Naive thymus-derived CD4-positive, alpha-beta T cell (primary cell): ENCODE measurements at places on chromosomes 12 and 14. TPM values are rescaled to one million over a fixed set of nuclear protein-coding genes. Genes with fewer than 3 reads are reported as not detected.

The CCNT1 gene
- total RNA-seq: 76.6 TPM

DNA sequence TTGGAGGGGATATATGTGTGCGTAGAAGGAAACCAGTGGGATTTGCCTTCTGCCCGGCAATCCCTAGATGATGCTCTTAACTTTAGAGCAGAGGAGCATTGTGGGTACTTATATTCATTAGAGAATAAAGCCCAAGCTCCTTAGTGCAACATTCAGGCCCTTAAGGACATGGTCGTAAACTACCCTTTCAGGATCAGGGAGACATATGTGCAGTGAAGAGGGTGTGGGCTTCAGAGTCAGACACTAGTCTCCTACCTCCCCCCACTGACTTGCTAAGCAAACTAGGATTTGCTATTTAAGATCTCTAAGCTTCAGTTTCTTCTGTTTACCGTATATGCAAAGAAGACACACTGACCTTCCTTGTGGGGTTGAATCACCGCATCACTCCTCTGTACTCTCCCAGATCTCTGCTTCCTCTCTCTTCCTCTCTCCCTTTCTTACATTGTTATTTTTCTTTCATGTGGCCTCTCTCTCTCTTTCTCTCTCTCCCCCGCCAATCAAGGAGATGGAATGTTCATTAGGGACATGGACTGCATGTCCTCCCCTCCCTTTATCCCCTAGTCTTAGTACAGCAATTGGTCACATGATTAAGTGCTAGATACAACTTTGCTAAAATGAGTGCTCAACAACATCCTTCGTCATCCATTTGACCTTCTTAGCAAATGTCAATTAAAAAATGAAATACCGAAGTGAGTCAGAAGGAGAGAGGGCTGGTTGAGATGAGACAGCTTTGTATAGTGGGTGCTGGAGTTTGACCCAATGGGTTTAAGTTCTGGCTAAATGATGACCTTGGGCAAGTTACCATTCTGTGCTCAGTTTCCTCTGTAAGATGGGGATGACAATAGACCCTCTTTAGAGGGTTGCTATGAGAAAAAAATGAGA, 91.7 kb downstream of the TMX1 start:
- DNase-seq: no peak

The TPPP2 gene
- not detected for total RNA-seq

DNA sequence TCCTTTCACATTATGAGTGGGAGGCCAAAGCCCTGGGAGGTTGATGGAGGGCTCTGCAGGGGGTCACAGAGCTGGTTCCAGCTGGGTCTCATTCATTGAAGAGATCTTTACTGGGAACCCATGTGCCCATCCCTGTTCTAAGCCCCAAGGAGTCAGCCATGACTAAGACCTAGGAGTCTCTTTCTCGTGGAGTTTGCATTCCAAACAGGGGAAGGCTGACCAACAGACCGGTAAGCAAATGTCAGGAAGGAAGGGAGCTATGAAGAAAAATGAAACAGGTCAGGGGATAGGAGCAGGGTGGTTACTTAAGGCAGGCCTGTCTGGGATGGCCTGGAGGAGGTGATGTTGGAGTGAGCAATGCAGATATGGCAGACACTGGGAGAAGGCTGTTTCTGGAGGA, 31.5 kb downstream of the SYNDIG1L start:
- no peak for DNase-seq

GRCh38 chr12:67504026-67504425, 144.5 kb upstream of the DYRK2 start:
- no peak for DNase-seq

GRCh38 chr12:20196767-20197166, 171.6 kb upstream of the PDE3A start:
- DNase-seq: no peak

DNA sequence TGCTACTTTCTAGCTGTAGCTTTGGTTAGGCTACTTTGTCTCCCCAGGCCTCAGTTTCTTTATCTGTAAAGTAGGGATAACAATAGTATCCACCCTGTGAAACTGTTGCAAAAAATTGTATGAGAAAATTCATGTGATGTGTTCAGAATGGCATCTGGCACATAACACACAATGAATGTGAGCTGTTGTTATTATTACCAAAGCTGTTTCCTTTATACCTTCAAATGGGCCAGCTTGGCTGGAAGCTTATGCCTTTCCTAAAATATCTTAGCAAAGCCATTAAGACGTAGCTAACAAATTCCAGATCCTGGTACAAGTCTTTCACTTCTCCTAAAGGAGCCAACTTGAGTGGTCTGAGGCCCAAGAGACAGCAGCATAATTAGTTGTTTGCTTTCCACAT, 25.2 kb upstream of the MANSC4 start:
- DNase-seq: no peak

DNA sequence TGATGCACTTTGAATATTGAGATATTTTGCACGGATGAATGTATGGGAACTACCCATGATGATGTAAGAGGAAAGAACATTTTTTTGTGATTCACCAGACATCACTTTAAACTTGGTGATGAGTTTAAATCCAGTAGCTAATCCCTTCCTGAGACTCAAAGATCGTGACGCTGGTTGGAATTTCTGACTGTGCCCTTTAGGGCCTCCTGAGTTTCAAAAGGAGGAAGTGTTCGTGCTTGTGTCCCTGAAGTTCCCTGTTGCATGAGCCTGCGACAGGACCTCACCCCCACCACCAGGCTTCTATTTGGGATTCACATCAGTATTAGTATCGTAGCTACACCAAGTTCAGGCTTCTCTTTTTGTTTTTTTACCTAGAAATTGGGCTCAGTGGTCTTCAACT, 18.6 kb upstream of the RIN3 start:
- DNase-seq: no peak

The SPATS2 gene
- 9.8 TPM for total RNA-seq

The KRT85 gene
- total RNA-seq: not detected

The TC2N gene
- total RNA-seq: 246 and 247 TPM in 2 replicates

DNA sequence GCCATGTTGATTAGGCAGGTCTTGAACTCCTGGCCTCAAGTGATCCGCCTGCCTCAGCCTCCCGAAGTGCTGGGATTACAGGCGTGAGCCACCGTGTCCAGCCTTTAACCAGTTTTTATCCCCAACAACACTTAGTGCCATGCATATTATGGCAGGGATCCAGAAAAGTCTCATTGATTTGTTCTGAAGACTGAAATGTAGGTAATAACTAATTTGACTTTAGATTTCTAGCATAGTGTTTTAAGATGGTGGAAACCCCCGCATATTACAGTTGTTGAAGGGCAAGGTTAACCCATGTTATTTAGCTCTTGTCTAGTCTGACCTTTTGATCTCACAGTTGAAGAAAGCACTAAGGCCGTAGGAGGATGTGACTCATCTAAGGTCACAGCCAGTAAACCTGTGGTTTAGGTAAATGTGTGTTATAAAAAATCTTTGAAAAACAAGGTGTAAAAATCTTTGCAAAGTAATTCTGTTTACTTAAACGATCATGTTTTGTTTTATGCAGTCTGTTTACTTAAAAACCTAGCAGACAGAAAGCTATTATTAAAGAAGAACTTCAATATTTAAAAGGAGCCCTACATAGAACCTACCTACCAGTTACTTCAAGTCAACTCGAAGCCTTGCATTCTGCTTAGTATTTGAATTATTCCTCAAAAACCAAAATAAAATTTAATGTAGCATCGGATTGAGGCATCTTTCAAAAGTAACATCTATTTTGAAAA, 24.8 kb downstream of the BICDL1 start:
- DNase-seq: no peak

GRCh38 chr14:54922598-54922997, 20.0 kb upstream of the GCH1 start:
- no peak for DNase-seq

- no peak for DNase-seq
Measured at GRCh38 chr14:99612071-99612737, 8.2 kb upstream of the CCDC85C start.

GRCh38 chr14:36826614-36827013, 165.0 kb downstream of the PAX9 start:
- DNase-seq: no peak

DNA sequence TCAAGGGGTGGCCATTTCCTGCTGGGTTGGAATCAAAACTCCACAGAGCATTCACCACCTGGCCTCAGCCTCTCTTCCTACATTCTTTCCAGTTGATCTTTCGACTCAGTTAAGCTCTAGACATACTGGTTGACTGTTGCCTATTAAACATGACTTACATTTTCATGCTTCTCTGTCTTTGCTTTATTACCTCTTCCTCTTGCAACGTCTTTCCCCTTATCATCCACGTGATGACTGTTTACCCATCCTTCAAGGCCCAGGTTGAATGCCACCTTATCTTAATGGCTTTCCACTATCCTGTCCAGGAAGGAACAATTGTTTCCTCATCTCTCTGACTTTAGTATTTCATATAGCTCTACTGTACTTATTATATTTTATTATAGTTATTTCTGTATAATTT, 24.4 kb upstream of the CCDC175 start:
- no peak for DNase-seq

DNA sequence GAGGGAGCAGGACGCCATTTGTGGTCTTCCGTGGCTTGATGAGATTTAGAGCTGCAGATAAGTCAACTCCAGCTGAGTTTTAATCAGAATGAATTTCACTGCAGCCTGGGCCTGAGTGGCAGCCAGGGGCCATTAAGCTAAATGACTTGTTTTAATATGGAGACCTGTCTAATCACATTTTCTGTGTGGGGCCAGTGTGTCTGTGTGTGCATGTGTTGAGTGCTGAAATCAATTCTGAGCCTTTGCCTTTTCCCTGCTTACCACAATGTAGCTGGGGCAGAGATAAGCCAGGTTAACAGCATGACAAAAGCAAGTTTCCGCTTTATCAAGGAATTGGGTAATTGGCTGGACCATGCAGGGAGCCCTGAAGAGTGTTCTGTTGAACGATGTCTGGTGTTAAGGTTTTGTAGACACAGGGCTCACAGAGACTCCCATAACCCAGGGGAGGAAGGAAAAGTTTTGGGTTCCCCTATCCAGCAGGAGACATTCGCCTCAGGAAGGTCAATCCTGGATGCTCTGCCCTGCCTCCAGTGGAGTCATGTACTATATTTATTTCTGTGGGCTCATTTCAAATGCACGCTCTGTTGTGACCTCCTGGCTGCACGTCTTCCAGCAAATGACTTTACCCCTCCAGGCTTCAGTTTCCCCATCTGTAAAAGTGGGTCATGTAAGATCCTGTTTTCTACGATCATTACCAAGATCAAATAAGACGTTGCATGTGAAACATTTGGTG, 24.2 kb downstream of the RPH3A start:
- no peak for DNase-seq

- DNase-seq: no peak
Measured at GRCh38 chr12:24850496-24850895, 98.4 kb downstream of the BCAT1 start.

GRCh38 chr12:15522574-15523187, 200.4 kb downstream of the PTPRO start:
- no peak for DNase-seq

The MAP3K9 gene
- total RNA-seq: 7.8 TPM

DNA sequence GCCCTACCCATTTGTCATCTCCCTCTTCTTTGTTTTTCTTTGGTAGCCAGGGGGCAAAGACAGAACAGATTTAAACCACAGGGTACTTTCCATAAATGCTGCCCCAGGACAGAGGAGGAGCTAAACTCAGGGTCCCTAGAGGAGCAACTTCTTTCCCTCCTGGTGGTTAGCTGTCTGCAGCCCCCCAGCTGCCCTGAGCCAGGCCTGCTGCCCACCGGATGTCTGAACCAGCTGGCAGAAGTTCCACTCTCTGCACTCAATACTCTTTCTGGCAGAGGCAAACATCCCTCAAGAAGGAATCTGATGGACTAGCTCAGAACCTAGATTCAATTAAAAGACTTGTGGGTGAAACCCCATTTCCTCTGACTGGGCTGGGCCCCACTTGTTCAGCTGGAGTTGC, 10.7 kb downstream of the VDR start:
- DNase-seq: no peak

GRCh38 chr12:45232756-45233372, 17.0 kb downstream of the ANO6 start:
- DNase-seq: no peak

DNA sequence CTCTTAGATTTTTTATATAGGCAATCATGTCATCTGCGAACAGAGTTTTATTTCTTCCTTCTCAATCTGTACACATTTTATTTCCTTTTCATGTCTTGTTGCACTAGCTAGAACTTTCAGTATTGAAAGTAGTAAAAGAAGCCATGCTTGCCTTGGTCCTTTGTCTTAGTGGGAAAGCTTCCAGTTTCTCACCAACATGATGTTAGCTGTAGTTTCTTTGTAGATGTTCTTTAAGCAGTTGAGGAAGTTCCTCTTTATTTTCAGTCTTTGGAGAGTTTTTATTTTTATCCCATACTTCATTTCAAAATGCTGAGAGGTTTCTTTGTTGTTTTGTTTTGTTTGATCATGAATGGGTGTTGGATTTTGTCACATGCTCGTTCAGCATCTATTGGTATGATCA, 12.7 kb upstream of the RIMKLB start:
- no peak for DNase-seq

The RNASE12 gene
- not detected in 2 replicates for total RNA-seq

The NEUROD4 gene
- total RNA-seq: not detected

DNA sequence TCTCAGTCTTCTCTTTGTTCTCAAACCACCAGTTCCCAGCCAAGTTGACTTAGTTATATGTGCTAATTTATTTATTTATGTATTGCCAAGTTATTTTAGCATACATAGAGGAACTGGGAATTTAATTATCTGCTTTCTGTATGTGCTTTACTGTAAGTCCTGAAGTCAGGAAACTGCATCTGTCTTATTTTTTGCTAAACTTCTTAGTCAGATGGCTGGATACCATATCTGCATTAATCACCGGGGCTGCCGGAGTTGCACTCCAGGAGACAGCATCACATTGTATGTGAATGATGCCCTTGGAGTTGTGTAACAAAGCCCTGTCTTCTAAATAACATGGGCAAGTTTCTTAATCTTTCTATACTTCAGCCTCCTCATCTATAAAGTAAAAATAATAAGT, 96.2 kb downstream of the MON2 start:
- DNase-seq: no peak

- no peak for DNase-seq
Measured at GRCh38 chr14:37122919-37123639, 49.3 kb downstream of the SLC25A21 start.

The INSM2 gene
- not detected for total RNA-seq

DNA sequence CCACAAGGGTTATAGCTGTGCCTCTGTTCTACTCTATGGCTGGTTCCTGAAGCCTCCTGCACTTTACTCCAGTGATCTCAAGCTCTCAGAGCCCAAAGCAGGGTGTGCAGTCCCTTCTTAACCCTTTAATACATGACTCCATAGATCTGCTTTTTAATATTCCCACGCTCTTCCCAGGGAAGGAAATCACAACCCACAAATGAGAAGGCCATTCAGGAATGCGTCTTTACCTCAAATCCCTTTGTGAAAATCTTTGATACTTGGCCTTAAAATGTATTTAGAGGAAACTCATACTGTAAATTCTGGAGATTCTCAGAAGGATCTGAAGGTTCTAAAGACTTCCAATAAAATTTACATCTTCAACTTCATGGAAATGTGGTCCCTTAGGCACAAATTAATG, 17.0 kb downstream of the NID2 start:
- no peak for DNase-seq

The PRR4 gene
- total RNA-seq: 2.6 and 3.1 TPM in 2 replicates

The NTN4 gene
- not detected for total RNA-seq

GRCh38 chr12:21813125-21813524, 38.6 kb upstream of the KCNJ8 start:
- no peak for DNase-seq
